ENCODE measurements at places on chromosomes 2 and 18.
A peak's percentile ranks its signal among the peaks of the same experiment; 100 is the strongest.

DNA sequence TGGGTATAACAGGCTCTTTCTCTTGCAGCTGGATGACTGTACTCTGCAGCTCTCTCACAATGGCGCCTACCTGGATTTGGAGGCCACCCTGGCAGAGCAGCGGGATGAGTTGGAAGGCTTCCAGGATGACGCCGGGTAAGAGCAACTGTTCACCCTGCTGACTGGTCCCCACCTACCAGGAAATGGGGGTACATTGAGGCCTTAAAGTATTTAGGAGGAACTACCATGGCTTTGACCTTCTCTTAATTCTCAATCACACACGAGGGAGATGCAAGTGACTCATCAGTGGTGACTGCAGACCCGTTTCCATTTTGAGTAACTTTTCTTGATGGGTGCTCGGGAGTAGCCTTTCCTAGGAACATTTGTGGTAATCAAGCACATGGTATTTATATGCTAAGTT, 58.0 kb downstream of the FHOD3 start:
- DNase-seq = no peak

- DNase-seq = no peak
These were observed 100.1 kb upstream of the MAP4K4 start for GRCh38 chr2:101597347-101597944.

DNA sequence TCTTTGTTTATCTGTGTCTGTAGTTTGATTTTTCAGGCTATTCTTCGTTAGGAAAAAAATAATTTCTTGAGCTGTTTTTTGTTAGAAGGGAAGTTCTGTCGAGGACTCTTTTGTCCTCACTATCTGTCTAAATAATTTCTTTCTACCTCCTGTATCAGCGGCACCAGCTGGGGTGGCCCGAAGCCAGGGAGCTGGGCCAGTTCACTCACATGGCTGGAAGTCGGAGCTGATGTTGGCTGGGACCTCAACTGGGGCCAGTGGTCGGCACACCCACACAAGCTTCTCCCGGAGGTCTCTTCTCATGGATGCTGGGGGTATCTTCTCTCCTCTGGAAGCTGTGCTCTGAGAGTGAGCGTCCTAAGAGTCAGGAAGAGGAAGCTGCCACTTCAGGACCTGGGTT, 8.0 kb upstream of the PDIA6 start:
- no peak for DNase-seq

DNA sequence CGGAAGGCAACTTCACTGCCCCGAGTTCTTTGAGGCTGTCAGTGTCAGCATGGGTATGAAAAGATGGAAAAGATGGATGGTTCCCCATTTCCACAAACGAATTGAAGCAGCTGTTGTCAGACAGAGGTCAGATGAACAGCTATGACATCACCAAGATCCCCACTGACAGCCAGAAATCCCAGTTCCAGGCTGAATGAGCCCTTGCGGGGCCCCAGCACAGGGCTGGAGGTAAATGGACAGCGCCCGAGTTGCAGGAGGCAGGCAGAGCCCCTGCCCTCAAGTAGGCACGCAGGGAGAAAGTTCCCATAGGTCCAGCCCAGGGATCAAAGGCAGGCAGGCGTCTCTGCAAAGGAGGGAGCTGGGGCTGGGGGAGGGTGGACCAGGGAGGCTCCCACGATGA, 169.5 kb upstream of the AGAP1 start:
- no peak for DNase-seq

DNA sequence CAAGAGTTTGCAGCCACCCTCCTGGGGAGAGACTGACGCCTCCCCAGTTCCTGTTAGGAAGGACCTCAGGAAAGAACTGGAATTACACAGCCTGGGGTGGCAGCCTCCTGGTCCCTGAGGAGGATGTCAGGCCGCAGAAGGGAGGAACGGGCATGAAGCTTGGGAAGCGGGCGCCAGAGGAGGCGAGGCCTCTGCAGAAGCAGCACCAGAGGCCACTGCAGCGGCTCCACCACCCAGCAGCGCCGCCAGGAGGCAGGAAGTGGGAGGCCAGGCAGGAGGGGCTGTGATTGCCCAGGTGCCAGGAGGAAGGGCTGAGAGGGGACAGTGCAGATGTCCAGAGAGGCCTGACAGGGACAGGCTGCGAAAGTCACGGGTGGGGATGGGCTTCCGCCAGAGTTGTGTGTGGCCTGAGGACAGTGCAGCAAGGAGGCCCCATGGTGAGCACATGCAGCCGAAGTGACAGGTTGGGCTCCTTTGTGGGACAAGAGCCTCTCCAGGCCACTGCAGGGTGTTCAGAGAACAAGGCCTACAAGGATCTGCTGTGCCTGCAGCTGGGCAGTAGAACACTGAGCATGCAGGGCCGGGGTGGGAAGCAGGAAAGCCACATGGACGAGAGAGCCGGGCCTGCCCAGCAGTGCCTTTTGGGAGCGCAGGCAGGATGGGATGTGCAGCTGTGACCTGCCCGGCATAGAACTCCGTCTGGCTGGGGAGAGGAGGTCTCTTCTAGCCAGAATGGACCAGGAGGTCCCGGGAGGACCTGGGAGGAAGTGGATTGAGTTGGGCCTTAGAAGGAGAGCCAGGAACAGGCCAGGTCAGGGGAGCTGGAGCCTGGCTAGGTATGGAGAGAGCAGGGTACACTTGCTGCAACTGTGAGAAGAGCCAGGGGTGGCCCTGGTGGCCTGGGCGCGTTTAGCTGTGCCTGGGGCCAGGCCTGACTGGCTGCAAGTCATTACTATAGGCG, 39.1 kb upstream of the ALPP start:
- DNase-seq = no peak

DNA sequence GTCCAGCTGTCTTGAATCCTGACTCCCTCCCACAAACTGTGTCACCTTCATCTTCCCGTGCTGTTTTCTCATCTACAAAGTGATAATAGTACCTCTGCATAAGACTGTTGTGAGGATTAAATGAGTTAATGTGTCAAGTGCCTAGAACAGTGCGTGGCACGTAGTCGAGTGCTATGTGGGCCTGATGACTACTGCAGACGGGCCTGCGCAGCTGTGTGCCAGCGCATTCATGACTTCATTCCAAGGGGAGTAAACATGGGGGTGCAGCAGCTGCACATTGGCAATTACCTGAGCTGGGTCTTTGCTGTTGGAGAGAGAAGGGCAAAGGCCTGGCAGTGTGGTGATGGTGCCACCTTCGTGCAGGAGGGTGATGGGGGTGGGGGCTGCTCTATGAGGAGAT, 5.0 kb downstream of the TEX44 start:
- DNase-seq = no peak

- DNase-seq = no peak
These were observed 336.6 kb upstream of the CWC22 start for GRCh38 chr2:180343528-180344345.

GRCh38 chr2:94870440-94871225, 597 bp upstream of the TEKT4 start:
- DNase-seq = no peak

- no peak for DNase-seq
These were observed 19.5 kb downstream of the TRAF3IP1 start for GRCh38 chr2:238339814-238340213.

DNA sequence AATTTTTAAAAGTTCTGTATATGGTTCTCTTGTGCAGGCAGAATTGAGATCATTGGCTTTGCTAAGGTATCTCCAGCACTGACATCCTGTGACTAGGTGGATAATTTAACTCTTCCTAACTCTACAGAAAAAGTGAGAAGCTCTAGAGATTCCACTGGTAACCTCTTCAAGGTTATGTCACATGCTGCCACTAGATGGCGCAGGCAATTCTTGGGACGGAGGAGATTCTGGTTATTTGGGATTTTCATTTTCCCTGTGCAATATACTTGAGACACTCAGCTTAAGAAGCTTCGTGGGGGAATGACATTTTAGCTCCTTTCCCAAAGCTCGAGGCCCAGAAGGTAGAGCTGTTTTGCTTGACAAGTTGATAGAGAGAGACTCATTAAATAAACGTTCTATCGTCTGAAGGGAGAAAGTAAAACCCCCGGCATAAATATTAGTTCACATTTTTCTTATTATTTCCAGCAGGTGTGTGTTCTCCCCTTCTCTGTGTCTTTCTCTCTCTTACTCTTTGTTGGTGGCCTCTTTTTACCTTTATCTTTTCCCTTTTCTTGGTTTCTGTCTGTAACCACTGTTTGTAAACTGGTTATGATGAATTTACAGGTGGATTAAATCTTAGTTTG, 26.6 kb upstream of the LANCL1 start:
- peak; percentile 42 for DNase-seq

- no peak for DNase-seq
These were observed 154.0 kb upstream of the MAP3K20 start for GRCh38 chr2:172921532-172922236.

- no peak for DNase-seq
These were observed 307.2 kb downstream of the MYCN start for GRCh38 chr2:16247326-16248122.

GRCh38 chr18:13399511-13399910, 181.0 kb downstream of the LDLRAD4 start:
- DNase-seq = no peak

DNA sequence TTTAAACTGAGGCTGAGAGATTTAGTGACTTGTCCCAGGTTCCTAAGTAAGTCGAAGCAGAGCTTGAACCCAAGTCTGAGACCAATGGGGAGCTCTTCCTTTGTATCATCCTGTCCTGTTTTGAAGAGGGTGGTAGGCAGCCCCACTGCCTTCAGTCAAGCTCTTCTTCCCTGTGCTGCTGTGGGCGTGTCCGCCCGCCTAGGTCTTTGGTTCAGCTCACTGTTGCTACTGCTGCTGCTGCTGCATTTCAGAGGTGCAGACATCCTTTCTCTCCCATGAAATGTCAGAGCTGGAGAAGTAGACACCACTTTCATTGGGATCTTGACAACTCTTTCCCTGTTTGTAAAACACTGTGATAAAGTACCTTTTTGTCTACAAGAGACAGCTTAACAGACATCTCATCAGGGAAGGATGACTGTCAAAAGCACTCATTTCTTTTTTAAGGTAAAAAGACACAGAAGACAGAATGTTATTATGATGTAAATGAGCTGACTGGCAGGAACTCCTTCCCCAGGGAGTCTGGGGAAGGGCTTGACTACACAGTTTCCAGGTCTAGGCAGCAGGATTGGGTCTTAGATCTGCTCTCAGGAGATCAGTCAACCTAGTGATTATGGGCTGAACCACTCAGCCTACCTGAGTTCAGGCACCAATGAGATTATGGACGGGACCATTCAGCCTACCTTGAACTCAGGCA, 91.7 kb upstream of the TRIB2 start:
- peak; percentile 38 for DNase-seq
